ENCODE measurements at places on chromosomes 2 and 18. TPM values are rescaled to one million over a fixed set of nuclear protein-coding genes. Genes with fewer than 3 reads are reported as not detected.

Gene FEV
- not detected for total RNA-seq

- no peak overlapping the region for H3K27ac ChIP-seq
- no peak overlapping the region for H3K4me3 ChIP-seq
- no peaks in the 10 kb centered on the region for H3K27me3 ChIP-seq
- no peaks in the 10 kb centered on the region for H3K4me1 ChIP-seq
- no peak for DNase-seq
Measured at GRCh38 chr2:16238001-16238761, 297.8 kb downstream of the MYCN start.

DNA sequence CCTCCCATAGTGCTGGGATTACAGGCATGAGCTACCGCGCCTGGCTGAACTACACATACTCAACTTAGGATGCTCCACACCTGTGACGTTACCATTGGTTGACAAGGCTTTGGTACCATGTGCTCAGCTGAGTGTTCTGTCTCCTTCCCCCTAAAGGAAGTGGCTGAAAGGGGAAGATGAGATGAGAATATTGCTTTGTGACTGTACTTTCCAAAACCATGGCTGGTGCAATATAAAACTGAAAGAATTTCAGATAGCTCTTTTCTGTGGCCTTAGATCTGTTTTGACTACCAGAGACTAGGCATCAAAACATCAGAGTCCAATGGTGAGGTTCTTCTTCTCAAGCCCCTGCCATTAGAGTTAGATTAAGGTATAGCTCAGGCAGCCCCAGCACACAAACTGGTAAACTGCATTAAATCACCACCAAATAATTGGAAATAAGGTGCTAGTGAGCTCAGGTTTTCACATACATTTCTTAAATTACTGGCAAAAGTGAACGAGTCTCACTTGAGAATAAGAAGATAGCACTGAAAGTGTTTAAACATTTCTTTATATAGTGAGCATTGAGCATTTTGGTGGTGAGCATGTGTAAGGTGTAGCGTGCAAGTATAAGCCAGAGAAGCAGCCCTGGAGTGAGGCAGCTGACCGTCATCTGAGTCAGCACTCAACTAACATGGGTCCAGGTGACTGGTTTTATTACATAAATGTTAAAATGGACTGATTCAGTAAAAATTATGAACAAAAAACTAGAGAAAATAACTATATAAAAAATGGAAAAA lies 113.5 kb upstream of the FZD5 start:
- no peak for DNase-seq
- no peaks in the 10 kb centered on the region for H3K4me1 ChIP-seq
- no peaks in the 10 kb centered on the region for H3K27me3 ChIP-seq

DNA sequence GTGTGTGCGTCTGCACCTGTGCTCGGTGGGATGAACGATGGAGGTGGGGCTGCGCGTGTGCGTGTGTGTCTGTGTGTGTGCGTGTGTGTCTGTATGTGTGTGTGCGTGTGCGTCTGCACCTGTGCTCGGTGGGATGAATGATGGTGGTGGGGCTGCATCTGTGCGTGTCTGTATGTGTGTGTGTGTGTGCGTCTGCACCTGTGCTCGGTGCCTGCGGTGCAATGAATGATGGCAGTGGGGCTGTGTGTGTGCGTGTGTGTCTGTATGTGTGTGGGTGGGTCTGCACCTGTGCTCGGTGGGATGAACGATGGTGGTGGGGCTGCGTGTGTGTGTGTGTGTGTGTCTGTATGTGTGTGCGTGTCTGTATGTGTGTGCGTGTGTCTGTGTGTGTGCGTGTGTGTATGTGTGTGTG lies 48.5 kb upstream of the CTDP1 start:
- H3K27ac ChIP-seq, result no peak overlapping the region
- H3K36me3 ChIP-seq, result no peaks in the 10 kb centered on the region
- H3K4me3 ChIP-seq, result no peak overlapping the region
- no peaks in the 10 kb centered on the region for H3K27me3 ChIP-seq

DNA sequence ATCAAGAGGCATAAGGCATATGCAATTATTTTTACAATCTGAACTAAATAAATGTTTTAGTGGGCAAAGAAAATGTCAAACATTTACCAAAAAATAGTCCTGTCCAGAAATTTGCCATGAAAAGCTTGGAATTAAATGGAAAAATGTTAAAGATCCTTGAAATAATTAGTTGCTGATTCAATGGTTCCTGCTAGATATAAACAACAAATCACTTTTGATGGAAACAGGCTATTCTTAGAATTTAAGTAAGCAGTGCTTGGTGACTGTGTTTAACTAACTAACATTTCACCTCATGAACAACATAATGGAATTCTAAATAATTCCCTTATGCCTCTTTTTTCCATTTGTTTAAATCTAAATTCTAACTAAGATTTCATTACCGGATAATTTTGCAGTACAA lies 3.9 kb downstream of the RND3 start:
- no peak overlapping the region for H3K4me3 ChIP-seq
- no peaks in the 10 kb centered on the region for H3K36me3 ChIP-seq
- no peak overlapping the region for H3K27ac ChIP-seq
- peaks cover 65% of the 10 kb centered on the region for H3K4me1 ChIP-seq
- DNase-seq, result no peak

Data from tibial nerve (tissue), 4 donors.